ENCODE measurements at places on chromosomes 2 and 18.
A peak's percentile ranks its signal among the peaks of the same experiment; 100 is the strongest.

GRCh38 chr2:154518872-154519271, 179.6 kb upstream of the KCNJ3 start:
- no peaks in the 10 kb centered on the region for H3K27me3 ChIP-seq
- H3K27ac ChIP-seq = no peak overlapping the region
- H3K36me3 ChIP-seq = no peaks in the 10 kb centered on the region
- no peaks in the 10 kb centered on the region for H3K4me1 ChIP-seq
- no peak overlapping the region for H3K4me3 ChIP-seq
- DNase-seq = no peak

DNA sequence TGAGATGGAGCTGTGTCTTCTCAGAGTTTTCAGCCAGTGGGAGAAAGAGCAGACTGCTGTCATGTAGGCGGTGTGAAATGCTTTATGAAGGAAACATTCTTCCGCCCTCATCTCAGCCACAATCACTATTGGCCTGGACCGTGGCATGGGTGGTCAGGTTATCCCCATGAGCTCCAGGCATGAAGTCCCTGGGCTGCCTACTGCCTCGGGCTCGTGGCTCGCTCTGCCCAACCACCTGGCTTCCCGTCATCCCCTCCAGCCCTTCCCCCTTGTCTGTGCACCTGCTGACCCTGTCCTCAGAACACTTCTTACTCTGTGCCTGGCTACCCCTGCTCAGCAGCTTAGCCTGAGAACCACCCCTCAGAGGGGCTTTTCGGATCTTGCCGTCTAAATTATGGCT, 15.5 kb downstream of the COLEC11 start:
- no peaks in the 10 kb centered on the region for H3K36me3 ChIP-seq
- no peak overlapping the region for H3K27ac ChIP-seq
- DNase-seq = no peak
- no peaks in the 10 kb centered on the region for H3K27me3 ChIP-seq
- H3K4me1 ChIP-seq = peaks cover 4% of the 10 kb centered on the region
- no peak overlapping the region for H3K4me3 ChIP-seq

DNA sequence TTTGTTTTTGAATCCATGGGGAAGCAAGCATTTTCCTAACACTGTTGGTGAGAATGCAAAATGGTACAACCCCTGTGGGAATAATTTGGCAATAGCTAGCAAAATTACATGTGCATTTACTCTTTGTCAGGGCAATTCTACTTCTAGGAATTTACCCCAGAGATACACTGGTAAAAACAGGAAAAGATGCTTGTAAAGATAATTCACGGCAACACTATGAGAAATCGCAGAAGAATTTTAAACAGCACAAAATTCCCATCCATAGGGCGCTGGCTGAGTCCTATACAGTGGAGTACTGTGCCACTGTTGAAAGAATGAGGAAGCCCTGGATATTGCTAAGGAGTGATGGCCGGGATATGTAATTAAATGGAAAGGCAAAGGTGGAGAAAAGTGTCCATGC, 75.8 kb downstream of the DGKD start:
- DNase-seq = no peak
- H3K4me3 ChIP-seq = no peak overlapping the region
- peaks cover 63% of the 10 kb centered on the region for H3K36me3 ChIP-seq
- H3K27ac ChIP-seq = no peak overlapping the region

DNA sequence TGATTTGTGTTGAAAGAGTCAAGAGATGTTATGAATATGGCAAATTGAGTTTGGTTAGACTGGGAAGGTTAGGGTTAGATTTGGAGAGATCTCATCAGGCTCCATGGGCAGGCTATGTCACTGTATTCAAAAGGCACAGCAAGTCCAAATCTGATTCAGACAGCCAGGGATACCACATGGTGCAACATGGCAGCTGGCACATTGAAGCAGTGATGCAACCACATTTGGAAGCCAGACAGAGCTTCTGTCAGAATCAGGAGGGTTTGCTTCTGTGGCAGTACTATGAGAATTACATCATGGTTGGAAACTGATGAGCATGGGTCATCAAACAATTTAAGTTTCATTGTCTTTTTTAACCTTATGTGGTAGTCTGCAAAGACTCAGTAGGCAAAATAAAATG, 772.2 kb downstream of the SUCLG1 start:
- H3K4me1 ChIP-seq = no peaks in the 10 kb centered on the region
- no peaks in the 10 kb centered on the region for H3K36me3 ChIP-seq
- H3K4me3 ChIP-seq = no peak overlapping the region
- no peak overlapping the region for H3K27ac ChIP-seq
- H3K27me3 ChIP-seq = no peaks in the 10 kb centered on the region

GRCh38 chr18:3511980-3512379, 62.0 kb downstream of the TGIF1 start:
- peaks cover 21% of the 10 kb centered on the region for H3K4me1 ChIP-seq
- peak; percentile 28 for DNase-seq
- peak overlapping the region; percentile 55 for H3K27ac ChIP-seq
- no peaks in the 10 kb centered on the region for H3K27me3 ChIP-seq
- no peaks in the 10 kb centered on the region for H3K36me3 ChIP-seq

- no peak for DNase-seq
- no peaks in the 10 kb centered on the region for H3K4me1 ChIP-seq
- no peak overlapping the region for H3K4me3 ChIP-seq
- no peaks in the 10 kb centered on the region for H3K36me3 ChIP-seq
- H3K27me3 ChIP-seq = no peaks in the 10 kb centered on the region
Observed at GRCh38 chr2:1839066-1839756, 94.9 kb upstream of the PXDN start.

DNA sequence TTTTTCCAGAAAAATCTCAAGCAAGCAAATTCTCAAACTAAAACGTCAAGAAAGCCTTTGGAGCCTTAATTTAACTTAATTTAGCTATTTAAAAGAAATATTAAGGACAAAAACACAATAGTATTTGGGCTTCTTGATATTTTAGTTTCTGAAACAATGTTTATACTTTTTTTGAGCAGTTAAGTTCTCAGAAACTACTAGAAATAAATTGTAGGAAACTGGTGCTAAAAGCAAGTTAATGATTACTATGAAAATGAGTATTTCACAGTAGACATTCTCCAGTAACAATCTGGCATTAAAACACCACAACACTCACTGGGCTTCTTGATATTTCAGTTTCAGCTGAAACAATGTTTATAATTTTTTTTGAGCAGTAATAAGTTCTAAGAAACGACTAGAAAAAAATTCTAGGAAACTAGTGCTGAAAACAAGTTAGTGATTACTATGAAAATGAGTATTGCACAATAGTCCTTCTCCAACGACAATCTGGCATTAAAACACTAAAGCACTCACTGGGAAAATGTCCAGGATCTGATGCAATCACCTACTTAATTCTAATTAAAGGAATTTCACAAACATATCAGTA, 45.1 kb downstream of the TRAK2 start:
- no peak overlapping the region for H3K4me3 ChIP-seq
- peaks cover 48% of the 10 kb centered on the region for H3K36me3 ChIP-seq
- no peak for DNase-seq
- H3K27me3 ChIP-seq = no peaks in the 10 kb centered on the region
- peaks cover 45% of the 10 kb centered on the region for H3K4me1 ChIP-seq

DNA sequence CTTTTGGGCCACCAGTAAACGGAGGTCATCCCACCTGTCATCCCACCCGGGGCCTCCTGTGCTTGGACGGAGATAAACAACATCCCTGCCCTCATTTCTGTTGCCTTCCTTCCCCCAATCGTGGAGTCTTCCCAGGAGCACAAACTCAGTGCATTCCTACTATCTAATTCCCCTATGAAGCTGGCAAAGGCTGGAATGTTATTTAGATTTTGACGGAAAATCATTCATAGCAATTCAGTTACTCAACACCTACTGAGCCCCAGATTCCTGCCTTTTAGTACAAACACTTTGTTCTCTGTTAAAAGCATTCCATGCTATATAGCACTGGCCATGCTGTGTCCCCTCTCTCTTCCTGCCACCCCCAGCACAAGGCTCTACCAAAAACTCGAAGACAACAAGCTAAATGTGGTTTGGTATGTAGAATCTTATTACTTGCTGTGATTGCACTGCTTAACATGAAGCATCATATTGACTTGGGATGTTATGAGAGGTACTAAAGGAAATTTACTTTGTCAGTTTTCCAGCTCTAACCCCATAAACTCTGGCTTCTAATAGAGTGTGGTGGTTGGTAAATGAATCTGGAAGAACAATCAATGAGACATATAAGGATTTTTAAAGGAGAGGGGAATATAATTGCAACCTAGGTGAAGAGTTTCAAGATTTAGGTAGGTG, 32.3 kb upstream of the IMPA2 start:
- no peaks in the 10 kb centered on the region for H3K27me3 ChIP-seq
- DNase-seq = no peak
- H3K27ac ChIP-seq = no peak overlapping the region
- H3K4me1 ChIP-seq = peaks cover 13% of the 10 kb centered on the region
- no peak overlapping the region for H3K4me3 ChIP-seq

- peaks cover 19% of the 10 kb centered on the region for H3K4me1 ChIP-seq
- H3K36me3 ChIP-seq = no peaks in the 10 kb centered on the region
- no peak overlapping the region for H3K27ac ChIP-seq
Observed at GRCh38 chr2:10274376-10274775, 28.3 kb upstream of the HPCAL1 start.

- no peak overlapping the region for H3K27ac ChIP-seq
- H3K4me1 ChIP-seq = no peaks in the 10 kb centered on the region
- H3K4me3 ChIP-seq = no peak overlapping the region
- no peak for DNase-seq
- peaks cover 15% of the 10 kb centered on the region for H3K27me3 ChIP-seq
- no peaks in the 10 kb centered on the region for H3K36me3 ChIP-seq
Observed at GRCh38 chr2:9017411-9017810, 13.9 kb upstream of the MBOAT2 start.

- H3K27me3 ChIP-seq = peaks cover 57% of the 10 kb centered on the region
- peaks cover 2% of the 10 kb centered on the region for H3K4me1 ChIP-seq
- no peak within 1 kb of the TSS for H3K4me3 ChIP-seq
- H3K27ac ChIP-seq = no peak within 1 kb of the TSS
- no peak for DNase-seq
- peaks cover 3% of the 10 kb centered on the region for H3K36me3 ChIP-seq
Observed at GRCh38 chr2:100321866-100322820, at the start of gene LONRF2. Gene LONRF2 (minus strand): TSS chr2:100322501. CDS start chr2:100322093, 408 bp downstream.

DNA sequence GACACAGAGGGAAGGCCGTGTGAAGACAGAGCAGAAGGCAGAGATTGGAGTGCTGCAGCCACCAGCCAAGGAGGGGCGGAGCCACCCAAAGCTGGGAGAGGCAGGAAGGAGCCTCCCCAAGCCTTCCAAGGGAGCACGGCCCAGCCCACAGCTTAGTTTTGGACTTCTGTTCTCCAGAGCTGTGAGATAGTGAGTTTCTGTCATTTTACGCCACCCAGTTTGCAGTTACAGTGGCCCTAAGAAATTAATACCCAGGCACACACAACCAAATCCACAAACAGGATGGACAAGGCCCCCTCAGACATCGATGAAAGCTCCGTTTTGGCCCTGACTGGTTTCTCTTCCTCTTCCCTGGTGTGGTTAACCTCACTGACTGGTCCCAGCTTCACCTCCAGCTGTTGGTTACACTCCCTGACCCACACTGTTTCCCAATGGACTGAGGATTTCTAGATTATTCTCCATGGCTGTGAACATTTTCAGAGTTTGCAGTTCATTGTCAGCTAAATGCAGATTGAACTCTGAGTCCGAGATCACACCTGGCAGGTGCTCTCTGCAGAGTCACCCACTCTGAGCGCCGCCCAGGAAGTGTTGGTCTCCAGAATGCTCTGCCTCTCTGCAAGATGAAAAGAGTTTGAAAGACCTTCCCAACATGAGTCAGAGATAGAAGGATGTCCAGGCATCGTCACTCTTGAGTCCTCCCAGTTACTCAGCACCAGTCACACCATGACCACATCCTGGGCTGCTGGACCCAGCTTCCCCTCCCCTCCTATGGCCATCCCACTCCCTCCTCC, 100.2 kb downstream of the TWIST2 start:
- peak; percentile 15 for DNase-seq
- no peak overlapping the region for H3K27ac ChIP-seq
- peaks cover 9% of the 10 kb centered on the region for H3K27me3 ChIP-seq

GRCh38 chr2:23510471-23510870, 125.5 kb downstream of the KLHL29 start:
- DNase-seq = no peak
- peaks cover 11% of the 10 kb centered on the region for H3K4me1 ChIP-seq
- peaks cover 32% of the 10 kb centered on the region for H3K27me3 ChIP-seq

DNA sequence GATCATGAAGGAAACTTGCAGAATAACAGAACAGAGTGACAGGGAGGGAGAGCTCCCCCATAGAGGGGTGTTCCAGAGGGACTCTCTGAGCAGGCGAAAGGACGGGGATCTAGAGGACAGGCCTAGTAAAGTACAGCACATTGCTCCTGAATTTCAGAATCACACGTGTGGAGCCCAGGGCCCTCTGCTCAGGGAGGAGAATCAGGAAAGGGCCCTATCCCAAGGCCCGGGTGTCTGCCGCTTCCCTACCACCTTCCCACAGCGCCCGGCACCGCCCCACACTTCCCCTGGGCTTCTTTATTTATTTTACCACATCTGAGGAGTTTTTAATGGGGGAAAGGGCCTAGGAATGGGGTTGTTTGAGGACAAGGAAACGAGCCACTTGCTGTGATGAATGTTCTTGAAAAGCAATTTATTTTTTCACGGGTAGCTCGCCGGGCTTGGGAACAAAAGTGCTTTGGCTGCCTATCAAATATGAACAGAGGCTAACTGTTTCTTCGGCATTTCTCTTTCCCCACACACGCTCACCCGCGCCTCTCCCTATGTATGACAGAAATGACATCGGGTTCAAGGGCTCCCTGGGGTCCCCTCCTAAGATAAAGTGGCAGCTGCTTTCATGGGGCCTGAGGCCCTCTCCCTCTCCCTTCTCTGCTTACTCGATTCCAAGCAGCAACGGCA, 79.3 kb upstream of the GLI2 start:
- no peaks in the 10 kb centered on the region for H3K36me3 ChIP-seq
- no peaks in the 10 kb centered on the region for H3K4me1 ChIP-seq
- peaks cover 3% of the 10 kb centered on the region for H3K27me3 ChIP-seq
- no peak overlapping the region for H3K4me3 ChIP-seq
- H3K27ac ChIP-seq = no peak overlapping the region
- no peak for DNase-seq

GRCh38 chr2:12903272-12903671, 186.5 kb downstream of the TRIB2 start:
- H3K4me3 ChIP-seq = no peak overlapping the region
- no peak for DNase-seq
- no peaks in the 10 kb centered on the region for H3K36me3 ChIP-seq
- no peaks in the 10 kb centered on the region for H3K4me1 ChIP-seq

GRCh38 chr2:80080957-80081356, 223.6 kb downstream of the LRRTM1 start:
- H3K4me3 ChIP-seq = no peak overlapping the region
- no peaks in the 10 kb centered on the region for H3K36me3 ChIP-seq
- H3K27ac ChIP-seq = no peak overlapping the region
- no peaks in the 10 kb centered on the region for H3K4me1 ChIP-seq
- H3K27me3 ChIP-seq = no peaks in the 10 kb centered on the region

Data from activated CD4-positive, alpha-beta memory T cell treated with anti-CD3 and anti-CD28 coated beads, Interleukin-2, amount 10 ng/mL, durations not matched to agents 7 days and 5 days (primary cell).